ENCODE measurements at places on chromosomes 12 and 14. TPM values are rescaled to one million over a fixed set of nuclear protein-coding genes. Genes with fewer than 3 reads are reported as not detected.
A peak's percentile ranks its signal among the peaks of the same experiment; 100 is the strongest.

- DNase-seq = no peak
- peaks cover 71% of the 10 kb centered on the region for H3K4me1 ChIP-seq
- no peak overlapping the region for H3K4me3 ChIP-seq
- peaks cover 16% of the 10 kb centered on the region for H3K36me3 ChIP-seq
- H3K27me3 ChIP-seq = no peaks in the 10 kb centered on the region
These were observed 15.5 kb downstream of the DCAF5 start for GRCh38 chr14:69137416-69137815.

Gene SUDS3
- total RNA-seq = 18.7 TPM

DNA sequence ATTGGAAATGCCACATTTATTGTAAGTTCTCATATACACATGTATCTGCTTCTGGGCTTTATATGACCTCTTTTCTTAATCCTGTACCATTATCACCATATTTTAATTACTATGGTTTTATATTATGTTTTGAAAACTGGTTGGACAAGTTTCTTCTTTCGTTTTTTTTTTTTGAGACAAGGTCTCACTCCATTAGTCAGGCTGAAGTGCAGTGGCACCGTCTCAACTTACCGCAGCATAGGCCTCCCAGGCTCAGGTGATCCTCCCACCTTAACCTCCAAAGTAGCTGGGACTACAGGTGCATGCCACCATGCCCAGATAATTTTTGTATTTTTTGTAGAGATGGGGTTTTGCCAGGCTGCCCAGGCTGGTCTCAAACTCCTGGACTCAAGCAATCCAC is 44.6 kb downstream of the GALNT4 start:
- no peaks in the 10 kb centered on the region for H3K36me3 ChIP-seq
- no peaks in the 10 kb centered on the region for H3K27me3 ChIP-seq
- no peak for DNase-seq
- H3K27ac ChIP-seq = no peak overlapping the region
- H3K4me3 ChIP-seq = no peak overlapping the region
- H3K4me1 ChIP-seq = peaks cover 9% of the 10 kb centered on the region

DNA sequence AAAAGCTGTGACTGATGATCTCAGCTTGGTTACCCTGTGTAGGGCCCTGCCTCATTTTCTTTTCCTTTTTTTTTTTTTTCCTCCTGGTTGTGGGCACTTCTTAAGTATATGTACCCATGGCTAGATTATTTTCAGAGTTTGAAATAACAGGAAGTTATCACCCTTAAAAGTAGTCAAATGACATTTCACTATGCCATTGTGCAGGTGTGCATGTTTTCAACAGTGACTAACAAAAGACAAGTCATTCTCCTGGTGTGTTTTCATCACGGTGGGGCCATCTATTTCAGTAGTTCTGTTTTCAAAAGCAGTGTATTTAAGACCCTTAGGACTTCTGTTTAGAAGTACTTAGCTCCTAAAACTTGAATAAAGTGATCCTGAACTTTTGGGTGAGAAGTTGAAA is 15.0 kb downstream of the GABARAPL1 start:
- H3K27ac ChIP-seq = no peak overlapping the region
- H3K27me3 ChIP-seq = no peaks in the 10 kb centered on the region
- H3K4me3 ChIP-seq = no peak overlapping the region

Gene KLRC2
- not detected for total RNA-seq

Gene TAS2R20
- total RNA-seq = 1.4 TPM

DNA sequence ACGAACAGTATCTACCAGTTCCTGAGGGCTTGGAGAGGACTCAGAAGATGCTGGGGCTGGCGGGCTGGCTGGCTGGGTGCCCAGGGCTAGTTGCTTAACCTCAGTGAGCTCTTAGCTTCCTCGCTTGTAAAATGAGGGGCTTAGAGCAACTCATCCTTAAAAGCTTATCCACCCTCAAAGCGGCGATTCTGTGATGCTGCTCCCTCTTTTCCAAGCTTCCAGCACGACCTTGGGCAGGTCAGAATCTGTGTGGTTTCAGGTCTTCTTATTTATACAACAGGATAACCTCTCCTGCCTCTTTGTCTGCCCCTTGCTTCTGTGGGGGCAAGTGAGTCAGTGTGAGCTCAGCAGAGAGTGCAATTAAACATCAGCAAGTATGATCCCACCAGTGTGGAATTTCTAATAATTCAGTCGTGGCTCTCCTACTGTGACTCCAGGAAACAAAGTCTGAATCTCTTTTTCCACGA is 281.8 kb downstream of the KSR2 start:
- no peaks in the 10 kb centered on the region for H3K36me3 ChIP-seq
- no peak for DNase-seq
- peaks cover 9% of the 10 kb centered on the region for H3K27me3 ChIP-seq

DNA sequence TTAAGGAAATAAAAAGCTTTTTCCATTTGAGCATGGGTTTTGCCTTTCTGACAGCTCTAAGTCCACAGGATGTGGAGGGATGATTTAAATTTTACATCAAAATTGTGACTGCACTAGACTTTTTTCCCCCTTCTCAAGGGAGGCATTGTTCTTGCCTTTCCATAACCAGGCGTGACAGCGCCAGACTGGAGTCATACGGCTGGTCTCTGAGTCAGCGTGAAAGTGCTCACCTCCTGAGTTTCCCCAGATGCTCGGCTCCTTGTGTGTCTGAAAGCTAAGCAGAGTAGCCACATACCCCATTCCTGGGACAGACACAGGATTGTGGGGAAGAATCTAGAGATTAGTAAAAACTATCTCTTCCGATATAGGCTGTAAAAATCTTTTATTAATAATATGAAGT is 43.1 kb downstream of the SOX5 start:
- no peak overlapping the region for H3K27ac ChIP-seq
- H3K4me3 ChIP-seq = no peak overlapping the region
- no peak for DNase-seq
- no peaks in the 10 kb centered on the region for H3K27me3 ChIP-seq
- H3K36me3 ChIP-seq = no peaks in the 10 kb centered on the region
- H3K4me1 ChIP-seq = no peaks in the 10 kb centered on the region

Gene MYF6
- total RNA-seq = not detected

DNA sequence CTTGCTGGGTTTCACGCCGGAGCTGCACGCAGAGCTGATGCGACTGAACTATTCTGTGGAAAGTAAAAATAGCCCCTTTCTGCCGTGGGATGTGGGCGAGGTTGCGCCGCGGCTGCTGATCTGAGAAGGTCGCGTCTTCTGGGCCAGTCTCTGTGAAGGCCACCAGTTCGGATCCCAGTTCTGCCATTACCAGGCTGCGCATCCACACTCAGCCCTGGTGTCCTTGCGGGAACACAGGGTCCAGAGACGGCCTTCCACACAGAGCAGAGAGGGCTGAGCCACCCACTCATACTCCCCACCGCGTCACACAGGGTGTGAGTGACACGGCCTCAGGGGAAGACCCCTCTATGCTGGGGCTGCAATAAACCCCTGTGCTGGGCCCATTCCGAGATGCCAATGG is 13.9 kb downstream of the GALNT9 start:
- no peak overlapping the region for H3K27ac ChIP-seq
- no peak overlapping the region for H3K4me3 ChIP-seq
- H3K36me3 ChIP-seq = no peaks in the 10 kb centered on the region
- DNase-seq = no peak
- peaks cover 7% of the 10 kb centered on the region for H3K27me3 ChIP-seq

Gene SERPINA9
- not detected for total RNA-seq

DNA sequence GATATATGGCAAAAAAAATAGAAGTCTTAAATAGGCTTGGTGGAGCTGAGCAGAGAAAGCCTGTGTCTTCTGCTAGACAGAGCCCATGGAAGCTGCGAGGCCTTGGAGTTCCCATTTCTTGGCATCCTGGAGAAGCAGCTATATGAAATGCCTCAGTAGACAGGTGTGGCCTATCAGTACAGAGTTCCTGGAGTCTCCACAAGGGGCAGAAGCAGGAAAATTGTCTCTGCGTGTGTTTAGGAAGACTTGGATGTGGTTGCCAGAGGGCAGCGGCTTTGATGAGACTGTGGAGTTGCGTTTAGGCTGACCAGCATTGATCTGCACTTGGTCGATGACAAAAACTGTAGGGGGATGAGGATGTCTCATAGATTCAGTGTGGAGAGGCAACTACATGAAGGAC is 334.5 kb upstream of the SEL1L start:
- H3K4me1 ChIP-seq = no peaks in the 10 kb centered on the region
- H3K36me3 ChIP-seq = no peaks in the 10 kb centered on the region
- no peak overlapping the region for H3K4me3 ChIP-seq

Gene GPR84
- 1.7 TPM for total RNA-seq

Gene SDR9C7
- total RNA-seq = not detected

DNA sequence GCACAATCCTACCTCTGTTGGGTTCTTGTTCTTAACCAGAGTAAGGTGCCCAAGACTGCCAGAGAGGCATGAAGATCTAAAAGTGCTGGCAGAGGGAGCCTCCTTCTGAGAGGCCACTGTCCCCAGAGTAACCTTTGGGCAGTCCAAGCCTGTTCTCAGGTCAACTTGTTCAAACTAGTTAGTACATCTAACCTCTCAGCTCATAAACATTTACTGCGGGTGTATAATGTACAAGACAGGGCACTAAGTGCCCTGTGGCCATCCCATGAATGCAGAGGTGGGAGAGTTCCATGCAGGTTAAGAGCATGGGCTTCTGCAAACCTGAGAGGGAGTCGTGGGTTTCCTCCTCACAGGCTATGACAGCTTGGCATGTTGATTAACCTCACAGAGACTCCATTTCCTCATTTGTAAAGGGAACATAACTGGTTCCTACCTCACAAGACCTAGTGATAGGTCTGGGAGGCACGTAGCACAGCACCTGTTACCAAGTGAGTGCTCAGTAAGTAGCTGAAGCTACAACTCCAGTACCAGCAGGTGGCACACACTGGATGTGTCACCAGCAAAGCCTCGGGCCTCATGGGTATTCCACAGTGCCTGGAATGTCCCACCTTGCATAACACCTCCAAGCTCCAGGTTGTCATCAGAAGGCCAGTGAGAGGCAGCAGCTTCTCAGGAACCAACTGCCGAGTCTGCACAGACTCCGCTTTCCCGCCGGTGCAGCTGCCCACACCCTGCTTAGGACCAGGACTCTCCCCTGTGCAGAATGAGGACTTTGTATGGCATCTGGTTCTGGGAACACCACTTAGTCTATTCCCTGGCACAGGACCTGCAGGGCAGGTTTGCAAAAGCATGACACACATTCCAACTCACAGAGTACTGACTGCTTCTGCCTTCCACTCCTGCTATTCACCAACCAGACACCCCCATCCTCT is 4.4 kb downstream of the VDR start:
- H3K27me3 ChIP-seq = no peaks in the 10 kb centered on the region
- peak; percentile 50 for DNase-seq
- peaks cover 67% of the 10 kb centered on the region for H3K4me1 ChIP-seq

GRCh38 chr14:50806241-50806933 is 24.6 kb downstream of the NIN start:
- H3K27me3 ChIP-seq = no peaks in the 10 kb centered on the region
- peaks cover 12% of the 10 kb centered on the region for H3K4me1 ChIP-seq
- H3K27ac ChIP-seq = no peak overlapping the region
- H3K4me3 ChIP-seq = no peak overlapping the region
- peaks cover 33% of the 10 kb centered on the region for H3K36me3 ChIP-seq
- DNase-seq = no peak

Gene SYCP3
- total RNA-seq = not detected

Gene FGF6
- total RNA-seq = not detected
